NCI-H1694 treated with DMSO at 0.1 percent for 48 hours (cell line): ENCODE measurements at places on chromosomes 1 and 21.

- DNase-seq, result no peak
Observed at GRCh38 chr1:235342039-235342438, 13.7 kb downstream of the GGPS1 start.

GRCh38 chr21:42454786-42455185, 41.2 kb downstream of the RSPH1 start:
- no peak for DNase-seq

- DNase-seq, result no peak
Observed at GRCh38 chr1:173453982-173454381, 23.2 kb upstream of the PRDX6 start.

DNA sequence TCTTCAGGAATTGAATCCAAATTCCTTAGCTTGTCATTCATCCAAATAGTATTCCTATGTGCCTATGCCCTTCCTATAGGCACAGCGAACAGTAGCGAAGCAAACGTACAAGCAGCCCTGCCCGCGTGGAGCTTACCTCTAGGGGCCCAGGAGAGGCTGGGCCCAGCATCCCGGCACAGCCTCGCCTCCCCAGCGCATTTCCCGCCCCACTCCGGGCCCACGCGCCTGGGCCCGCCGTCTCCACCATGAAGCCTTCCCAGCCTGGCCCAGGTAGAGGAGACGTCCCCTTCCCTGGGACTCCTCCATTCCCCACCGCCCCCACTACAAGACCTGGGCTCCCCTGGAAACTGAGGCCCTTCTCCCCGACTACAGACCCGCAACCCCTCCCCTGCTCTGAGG, 245 bp upstream of the TMEM269 start:
- DNase-seq, result no peak

- no peak for DNase-seq
Observed at GRCh38 chr21:34065027-34065426, 8.4 kb upstream of the MRPS6 start.

DNA sequence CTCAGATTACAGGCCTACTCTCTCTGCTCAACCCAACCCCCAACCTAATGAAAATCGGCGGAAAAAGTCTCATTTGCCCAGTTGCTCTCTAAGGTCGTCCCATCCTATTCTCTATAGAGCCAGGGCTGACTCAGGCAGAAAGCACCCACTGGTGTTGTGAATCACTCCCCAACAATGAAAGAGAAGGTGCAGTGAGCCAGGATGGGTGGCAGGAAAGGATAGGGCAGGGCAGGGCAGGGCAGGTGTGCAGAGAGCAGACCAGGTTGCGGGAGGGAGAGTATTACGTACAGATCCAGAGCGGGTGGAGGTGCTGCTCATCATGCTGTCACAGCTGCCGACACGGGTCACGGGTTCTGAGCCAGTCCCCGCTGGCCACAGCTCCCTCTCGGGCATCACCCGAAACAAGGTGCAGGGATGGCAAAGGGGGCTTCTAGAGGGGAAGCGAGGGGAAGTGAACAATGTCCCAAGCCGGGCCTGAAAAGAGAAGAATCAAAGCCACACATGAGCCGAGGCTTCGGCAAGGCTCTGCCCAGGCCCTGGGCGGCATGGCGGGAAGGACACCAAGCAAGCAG, 5.3 kb downstream of the C1orf116 start:
- DNase-seq, result no peak

- DNase-seq, result no peak
Observed at GRCh38 chr21:17650292-17650691, 37.6 kb upstream of the BTG3 start.

- DNase-seq, result no peak
Observed at GRCh38 chr1:26166719-26167281, 2.0 kb downstream of the C1orf232 start.
